Foreskin fibroblast (primary cell): ENCODE measurements at places on chromosomes 7 and 10.

DNA sequence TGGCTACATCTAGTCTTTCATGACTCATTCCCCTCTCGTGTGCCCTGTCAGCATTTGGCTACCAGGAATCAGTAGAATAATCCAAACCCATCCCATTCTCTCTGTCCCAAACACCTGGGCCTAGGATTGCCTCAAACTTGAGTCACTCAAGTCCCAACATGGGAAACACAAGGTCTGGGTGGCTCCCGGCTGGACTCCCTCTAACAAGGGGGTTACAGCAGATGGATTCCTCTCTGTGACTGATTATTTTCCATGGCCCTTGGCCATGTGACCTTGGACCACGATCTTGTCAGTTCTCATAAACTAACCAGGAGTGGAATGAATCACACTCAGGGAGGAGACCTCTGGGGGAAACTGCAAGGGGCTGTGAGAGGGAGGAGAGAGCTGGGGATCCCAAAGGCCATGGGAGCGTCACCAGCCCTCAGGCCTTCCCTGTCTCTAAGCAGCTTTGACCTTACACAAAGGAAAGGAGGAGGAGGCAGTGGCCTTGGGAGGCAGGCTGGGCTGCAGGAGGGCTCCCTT lies 533.1 kb downstream of the KCNMA1 start:
- DNase-seq: peak; percentile 93

GRCh38 chr7:154640266-154640865 lies 362.6 kb downstream of the PAXIP1 start:
- DNase-seq: no peak

GRCh38 chr10:129922598-129923123 lies 41.4 kb downstream of the EBF3 start:
- no peak for DNase-seq

GRCh38 chr10:122285506-122286444 lies 14.7 kb downstream of the BTBD16 start:
- no peak for DNase-seq

DNA sequence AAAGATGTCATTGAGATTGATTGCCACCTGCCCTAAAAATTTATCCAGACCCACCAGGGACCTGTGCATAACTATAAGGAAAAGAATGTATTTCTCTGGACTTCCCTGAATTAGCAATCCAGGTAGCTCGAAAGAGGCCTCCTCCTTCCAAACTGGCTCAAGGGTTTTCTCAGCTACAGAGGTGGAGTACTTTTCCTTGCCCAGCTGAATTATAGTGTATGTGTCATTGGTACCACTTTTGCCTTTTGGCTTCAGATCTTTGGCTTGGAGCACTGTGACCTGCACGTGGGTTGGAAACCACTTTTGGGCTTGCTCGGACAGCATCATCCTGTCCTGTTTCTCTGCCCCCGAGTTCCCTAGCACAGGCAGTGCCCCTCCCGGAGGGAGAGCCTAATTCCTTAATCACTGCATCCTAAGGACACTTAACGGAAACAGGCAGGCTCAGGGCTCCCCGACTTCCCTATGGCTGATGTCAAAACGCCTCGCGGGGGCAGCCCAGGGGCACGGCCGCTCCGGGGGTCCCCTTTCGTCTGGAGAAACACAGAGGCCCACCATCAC lies 825 bp downstream of the RAB11FIP2 start:
- DNase-seq: peak; percentile 72

DNA sequence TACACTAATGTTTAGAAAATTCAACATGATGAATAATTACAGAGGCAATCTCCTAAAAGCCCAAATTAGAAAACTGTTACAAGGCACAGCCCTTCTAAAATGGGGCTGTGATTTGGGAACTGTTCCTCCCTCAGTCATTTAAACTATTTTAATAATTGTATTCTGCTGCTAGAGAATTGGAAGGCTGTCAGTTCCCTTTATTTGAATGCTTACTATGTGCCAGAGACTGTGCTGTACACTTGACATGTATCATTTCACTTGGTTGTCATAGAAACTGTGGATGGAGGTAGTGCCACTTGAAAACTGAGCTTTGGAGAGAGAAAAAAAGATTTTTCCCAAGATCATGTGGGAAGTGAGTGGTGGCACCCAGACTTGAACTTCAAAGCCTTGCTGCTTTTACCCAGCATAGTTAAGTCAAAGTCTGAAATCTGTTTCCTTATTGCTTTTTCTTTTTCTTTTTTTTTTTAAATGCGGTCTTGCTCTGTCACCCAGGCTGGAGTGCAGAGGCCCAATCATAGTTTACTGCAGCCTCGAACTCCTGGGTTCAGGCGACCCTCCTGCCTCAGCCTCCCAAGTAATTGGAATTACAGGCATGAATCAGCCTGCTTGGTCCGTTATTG lies 23.6 kb downstream of the UBE2D1 start:
- no peak for DNase-seq

DNA sequence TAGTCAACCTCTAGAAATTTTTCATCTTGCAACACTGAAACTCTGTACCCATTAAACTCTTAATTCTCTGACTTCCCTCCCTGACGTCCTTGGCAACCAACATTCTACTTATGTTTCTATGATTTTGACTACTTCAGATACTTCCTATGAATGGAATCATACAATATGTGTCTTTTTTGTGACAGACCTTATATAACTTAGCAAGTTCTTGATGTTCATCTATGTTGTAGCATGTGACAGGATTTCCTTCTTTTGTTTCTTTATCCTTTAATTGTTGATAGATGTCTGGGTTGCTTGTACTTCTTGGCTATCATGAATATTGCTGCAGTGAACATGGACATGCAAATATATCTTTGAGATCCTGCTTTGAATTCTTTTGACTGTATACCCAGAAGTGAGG lies 240.8 kb downstream of the ADK start:
- DNase-seq: no peak

DNA sequence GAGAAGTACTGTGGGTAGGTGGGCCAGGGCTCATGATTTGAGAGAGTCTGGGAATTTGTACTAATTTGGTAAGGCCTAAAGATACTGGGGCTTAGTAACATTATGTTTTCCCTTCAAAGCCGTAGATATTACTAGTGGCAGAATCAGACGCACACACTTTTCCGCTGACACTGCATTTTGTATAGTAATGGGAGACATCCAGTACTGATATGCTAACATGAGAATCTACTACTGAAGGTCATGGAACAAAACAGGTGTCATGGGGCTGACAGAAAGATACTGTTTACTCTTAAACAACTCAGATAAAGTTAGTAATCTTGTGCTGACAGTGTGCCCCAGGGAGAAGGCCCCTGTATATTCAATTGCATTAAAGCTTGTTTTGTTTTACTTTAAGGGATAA lies 11.1 kb upstream of the GIMAP7 start:
- DNase-seq: no peak

DNA sequence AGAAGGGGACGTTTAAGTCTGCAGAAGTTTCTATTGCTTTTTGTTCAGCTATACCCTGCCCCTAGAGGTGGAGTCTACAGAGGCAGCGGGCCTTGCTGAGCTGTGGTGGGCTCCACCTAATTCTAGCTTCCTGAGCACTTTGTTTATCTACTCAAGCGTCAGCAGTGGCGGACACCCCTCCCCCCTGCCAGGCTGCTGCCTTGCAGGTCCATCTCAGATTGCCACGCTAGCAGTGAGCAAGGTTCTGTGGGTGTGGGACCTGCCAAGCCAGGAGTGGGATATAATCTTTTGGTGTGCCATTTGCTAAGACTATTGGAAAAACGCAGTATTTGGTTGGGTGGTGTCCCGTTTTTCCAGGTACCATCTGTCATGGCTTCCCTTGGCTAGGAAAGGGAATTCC lies 147.3 kb upstream of the PRPS1L1 start:
- DNase-seq: no peak

DNA sequence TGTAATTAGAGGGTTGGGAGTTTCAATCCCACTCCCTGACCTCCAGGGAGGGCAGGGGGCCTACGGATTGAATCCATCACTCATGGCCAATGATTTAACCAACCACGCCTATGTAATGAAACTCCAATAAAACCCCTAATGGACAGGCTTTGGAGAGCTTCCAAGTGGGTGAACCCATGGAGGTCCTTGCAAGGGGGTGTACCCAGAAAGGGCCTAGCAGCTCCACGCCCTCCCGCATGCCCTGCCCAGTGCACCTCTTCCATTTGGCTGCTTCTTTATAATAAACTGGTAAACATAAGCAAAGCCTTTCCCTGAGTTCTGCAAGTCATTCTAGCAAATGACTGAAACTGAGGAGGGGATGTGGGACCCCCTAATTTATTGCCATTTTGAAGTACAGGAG lies 280.1 kb downstream of the FRMD4A start:
- DNase-seq: no peak

GRCh38 chr7:20030915-20031362 lies 186.2 kb downstream of the MACC1 start:
- peak; percentile 21 for DNase-seq

DNA sequence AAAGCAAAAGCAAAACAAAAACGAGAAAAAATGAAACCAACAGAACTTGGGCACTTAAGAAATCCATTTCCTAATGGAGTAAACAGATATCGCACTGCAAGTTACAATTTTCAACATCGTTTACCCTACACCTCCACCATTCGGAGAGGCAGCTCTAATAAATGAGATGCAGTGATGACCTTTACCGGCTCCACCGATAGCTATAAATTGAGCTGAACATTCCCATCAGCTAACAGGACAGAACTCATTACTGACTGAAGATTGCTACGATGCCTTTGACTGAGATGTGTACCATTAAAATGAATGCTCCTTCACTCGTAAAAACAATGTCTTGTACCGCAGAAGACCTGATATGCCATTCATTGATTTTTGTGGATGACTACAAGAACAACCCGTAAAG lies 465.6 kb downstream of the DPP6 start:
- no peak for DNase-seq

- DNase-seq: peak; percentile 85
Measured at GRCh38 chr7:66964411-66964810, 31.0 kb downstream of the SBDS start.

DNA sequence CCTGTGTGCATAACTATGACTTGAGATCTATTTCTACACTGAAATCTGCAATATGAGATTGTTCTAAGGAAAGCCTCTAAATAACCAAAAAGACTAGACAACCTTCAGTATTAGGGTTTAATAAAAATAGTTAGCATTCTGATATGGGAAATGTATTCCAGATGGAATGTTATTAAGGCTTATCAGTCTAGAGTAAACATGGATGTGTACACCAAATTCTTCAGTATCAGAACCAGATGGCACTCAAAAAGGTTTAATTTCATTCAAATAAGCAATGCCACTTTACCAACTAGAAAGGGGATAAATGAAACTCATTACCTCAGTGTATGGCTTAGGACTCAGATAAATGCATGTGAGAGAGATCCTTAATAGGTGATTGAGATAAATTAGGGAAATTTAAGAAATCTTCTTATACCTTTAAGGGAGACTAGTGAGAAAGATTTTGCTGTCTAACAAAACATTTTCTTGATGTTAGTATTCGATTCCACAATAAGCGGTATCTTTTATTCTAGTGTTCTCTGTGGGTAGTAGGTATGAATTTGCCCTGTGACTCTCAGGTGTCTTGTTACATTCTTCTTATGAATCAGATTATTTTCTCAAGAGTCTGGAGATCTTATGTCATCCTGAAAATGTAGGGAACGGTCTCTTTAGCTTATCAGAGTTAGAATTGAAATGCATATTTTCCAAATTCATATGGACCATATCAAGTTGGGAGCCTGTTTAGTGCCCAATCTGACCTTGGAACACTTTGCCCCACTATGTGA lies 159.2 kb downstream of the PRKG1 start:
- no peak for DNase-seq

- peak; percentile 47 for DNase-seq
Measured at GRCh38 chr7:11625669-11626068, 206.3 kb downstream of the THSD7A start.

- no peak for DNase-seq
Measured at GRCh38 chr10:76125900-76126299, 694.5 kb downstream of the LRMDA start.

DNA sequence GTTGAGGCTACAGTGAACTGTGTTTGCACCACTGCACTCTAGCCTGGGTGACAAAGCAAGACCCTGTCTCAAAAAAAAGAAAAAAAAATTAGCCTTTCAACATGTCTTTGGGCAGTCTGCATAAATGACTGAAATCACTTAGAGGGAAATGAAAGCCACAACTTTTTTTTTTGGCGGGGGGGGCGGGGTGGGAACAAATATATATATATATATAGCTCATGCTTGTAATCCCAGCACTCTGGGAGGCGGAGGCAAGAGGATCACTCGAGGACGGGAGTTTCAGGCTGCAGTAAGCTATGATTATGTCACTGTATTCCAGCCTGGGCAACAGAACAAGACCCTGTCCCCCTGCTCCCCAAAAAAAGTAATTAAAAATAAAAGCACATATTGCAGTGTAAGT lies 23.4 kb upstream of the MICU1 start:
- DNase-seq: no peak

- DNase-seq: no peak
Measured at GRCh38 chr10:115321360-115321759, 228.2 kb downstream of the ATRNL1 start.

GRCh38 chr10:56622335-56622973 lies 261.4 kb upstream of the ZWINT start:
- DNase-seq: no peak

DNA sequence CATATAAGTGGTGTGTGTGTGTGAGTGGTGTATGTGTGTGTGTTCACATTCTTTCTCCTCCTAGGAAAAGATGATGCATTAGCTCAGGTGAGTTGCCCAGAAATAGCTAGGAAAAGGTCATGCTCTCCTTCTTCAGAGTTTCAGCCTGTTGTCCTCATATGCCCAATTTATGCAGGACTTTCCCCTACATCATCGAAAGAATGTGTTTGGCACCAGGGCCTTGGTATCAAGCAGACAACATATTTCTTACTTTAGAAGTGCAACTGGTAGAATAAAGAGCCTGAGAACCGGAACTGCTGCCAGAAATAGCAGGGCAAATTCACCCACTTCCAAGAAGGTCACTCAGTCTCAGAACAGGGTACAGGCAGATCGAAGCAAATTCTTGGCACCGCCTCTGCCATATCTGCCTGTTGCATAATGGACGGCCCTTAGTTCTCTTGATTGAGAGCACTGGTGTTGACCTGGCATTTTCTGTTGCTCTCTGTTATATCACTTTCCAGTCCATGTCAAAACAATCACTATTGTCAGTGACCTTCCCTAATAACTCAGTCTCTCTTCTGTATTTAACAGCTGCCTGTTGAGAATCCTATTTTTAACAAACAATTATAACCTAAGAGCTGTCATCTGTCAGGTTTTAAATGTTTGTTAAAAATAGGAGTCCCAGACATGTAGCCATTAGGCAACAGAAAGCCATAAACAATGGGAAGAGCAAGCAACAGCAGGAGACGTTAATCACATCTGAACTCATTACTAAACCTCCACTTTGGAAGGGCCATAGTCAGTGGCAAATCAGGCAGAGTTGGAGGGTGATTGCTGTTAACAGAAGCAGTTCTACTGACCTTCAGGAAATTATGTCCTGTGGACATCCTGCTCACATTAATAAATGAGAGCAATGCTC lies 20.7 kb downstream of the ADRB1 start:
- no peak for DNase-seq

DNA sequence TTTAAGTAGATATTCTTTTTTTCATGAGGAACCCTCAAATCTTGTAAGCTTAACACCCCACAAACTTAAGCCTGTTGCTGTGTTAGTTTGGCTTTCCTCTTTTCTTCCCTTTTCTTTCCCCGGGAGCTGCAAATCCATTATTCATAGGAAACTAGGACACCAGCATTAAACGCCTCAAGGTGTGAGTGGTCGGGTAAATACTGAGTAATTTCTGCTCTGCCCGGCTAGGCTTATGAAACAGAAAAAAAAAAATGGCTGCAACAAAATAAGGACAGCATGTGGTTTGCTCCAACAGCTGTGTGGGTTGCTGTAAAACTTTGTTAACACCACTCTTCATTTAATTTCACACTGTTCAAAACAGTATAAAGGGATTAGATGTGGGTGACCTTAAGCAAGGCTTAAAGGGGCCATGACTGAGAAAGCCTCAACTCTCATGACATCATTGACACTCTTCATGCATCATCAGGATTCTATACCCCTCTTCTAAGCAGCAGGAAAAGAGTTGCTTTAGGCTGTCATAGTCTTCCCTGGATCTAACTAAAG lies 104.1 kb downstream of the AOAH start:
- DNase-seq: no peak
